Ecto neural progenitor cell (in vitro differentiated cells): ENCODE measurements at places on chromosomes 2 and 18.

DNA sequence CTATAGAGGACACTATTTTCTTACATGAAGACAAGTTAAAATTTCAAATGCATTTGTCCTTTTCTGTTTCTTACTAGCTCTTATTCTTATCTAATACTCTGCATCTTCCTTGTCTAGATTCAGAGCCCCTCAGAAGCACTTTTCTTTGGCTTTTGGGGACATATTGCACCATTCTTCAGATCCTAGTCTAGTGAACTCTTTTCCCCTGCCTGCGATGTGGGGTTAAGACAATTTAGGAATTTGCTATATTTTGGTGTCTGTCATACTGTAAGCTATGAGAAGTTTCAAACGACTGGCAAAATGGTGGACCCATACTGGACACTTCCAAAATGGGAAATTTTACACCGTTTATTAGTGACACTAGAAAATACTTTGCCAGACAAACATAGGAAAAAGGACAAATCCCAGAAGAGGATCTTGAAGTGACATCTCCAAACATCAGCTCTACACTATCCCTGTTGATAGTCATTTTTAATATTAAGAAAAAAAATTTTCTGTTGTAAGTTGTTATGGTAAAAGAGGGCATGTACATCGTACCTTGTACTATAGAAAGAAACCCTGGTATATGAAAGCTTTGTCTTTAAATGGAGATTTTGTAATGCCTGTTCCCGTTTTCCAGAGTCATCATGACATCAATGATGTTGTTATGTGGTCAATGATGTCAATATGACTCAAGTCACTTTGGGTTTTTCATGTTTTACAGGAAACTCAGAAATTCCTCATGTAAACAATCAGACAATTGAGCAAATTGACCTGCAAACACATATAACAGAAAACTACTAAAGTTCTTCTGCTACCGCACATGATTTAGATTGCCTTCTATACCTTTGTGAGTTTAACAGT, 4.4 kb upstream of the KYNU start:
- DNase-seq, result no peak

DNA sequence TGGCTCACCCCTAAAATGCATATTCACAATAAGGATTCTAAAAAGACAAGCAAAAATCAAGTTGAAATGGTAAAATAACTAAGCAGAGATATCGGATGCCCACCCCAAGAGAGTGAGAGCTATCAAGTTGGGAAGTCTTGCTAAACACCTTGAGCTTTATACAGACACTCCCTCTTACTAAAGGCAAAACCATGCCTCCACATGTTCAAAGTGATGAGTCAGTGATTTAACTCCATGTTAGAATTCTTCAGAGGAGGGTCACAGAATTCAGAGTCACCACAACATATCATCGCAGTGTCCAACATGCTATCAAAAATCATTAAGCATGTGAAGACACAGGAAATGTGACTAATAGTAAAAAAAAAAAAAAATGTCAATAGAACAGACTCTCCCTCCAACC, 20.6 kb upstream of the ST8SIA3 start:
- no peak for DNase-seq

- no peak for DNase-seq
These were observed 29.9 kb upstream of the PDE1A start for GRCh38 chr2:182456784-182457183.

GRCh38 chr2:310994-311393, 23.1 kb upstream of the ALKAL2 start:
- no peak for DNase-seq

DNA sequence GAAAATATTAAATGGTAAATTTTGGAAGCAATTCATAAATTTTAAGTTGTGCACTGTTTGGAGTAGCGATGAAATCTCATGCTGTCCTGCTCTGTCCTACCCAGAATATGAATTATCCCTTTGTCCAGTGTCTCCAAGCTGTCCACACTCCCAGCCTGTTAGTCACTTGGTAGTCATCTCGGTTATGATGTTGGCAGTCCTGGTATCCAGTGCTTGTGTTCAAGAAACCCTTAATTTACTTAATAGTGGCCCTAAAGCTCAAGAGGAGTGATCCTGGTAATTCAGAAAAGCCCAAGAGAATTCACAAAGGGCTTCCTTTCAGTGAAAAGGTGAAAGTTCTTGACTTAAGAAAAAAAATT, 71.8 kb upstream of the STAM2 start:
- no peak for DNase-seq

- DNase-seq, result no peak
These were observed 177.0 kb downstream of the CTIF start for GRCh38 chr18:48715711-48716361.

DNA sequence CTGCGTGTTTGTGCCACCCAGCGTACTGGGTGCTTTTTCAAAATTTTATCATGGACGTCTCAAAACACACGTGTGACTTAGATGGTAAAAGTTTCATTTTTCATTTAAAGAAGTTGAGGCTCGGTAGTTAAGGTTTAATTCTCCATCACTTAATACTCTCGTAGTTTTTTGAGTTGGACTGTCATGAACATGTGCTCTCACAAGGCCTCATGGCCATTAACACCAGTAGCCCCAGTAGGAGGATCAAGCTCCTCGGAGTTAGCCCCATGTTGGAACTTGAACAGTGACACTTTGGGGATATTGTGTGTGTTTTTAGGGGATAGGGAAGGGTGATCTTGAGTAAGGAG, 15.3 kb downstream of the NMUR1 start:
- DNase-seq, result no peak

DNA sequence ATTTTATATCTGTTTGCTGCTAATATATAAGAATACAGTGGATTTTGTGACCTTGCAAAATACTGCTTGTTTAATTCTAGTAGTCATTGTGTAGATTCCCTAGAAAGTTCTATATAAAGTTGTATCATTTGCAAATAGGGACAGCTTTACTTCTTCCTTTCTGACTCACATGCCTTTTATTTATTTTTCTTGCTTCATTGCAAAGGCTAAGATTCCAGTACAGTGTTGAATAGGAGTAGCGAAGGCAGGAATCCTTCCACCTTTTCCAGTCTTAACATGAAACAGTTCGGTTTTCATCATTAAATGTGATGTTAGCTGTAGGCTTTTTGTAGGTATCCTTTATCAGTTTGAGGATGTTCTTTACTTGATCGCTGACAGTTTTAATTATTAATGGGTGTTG, 58.1 kb downstream of the DGKD start:
- no peak for DNase-seq

GRCh38 chr2:9975328-9975727, 23.8 kb downstream of the GRHL1 start:
- DNase-seq, result no peak

DNA sequence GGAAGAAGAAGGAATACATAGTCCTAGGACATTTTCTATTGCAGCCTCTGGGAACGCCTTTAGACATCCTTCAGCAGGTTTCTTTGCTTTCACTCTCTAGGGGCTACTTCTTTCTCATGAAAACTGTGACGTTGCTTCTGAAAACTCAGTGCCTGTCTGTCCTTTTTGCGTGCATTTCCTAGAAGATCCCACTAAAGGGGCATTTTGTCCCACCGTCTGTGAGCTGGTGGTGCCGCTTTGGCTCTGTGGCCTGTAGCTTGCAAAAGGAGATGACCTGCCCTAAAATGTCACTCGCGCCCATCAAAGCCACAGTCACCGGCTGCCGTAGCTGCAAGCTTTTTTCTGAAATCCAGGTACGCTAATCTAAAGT, 579 bp downstream of the STAT4 start:
- no peak for DNase-seq

GRCh38 chr2:121165038-121165542, 119.9 kb downstream of the TFCP2L1 start:
- no peak for DNase-seq

- no peak for DNase-seq
These were observed 167.5 kb downstream of the DYSF start for GRCh38 chr2:71620851-71621251.

- DNase-seq, result peak; percentile 63
These were observed 35.9 kb downstream of the ADI1 start for GRCh38 chr2:3483227-3483985.

- DNase-seq, result no peak
These were observed 347.6 kb downstream of the CYRIA start for GRCh38 chr2:16318051-16318450.

GRCh38 chr2:69490486-69490885, 53.3 kb upstream of the NFU1 start:
- DNase-seq, result no peak

DNA sequence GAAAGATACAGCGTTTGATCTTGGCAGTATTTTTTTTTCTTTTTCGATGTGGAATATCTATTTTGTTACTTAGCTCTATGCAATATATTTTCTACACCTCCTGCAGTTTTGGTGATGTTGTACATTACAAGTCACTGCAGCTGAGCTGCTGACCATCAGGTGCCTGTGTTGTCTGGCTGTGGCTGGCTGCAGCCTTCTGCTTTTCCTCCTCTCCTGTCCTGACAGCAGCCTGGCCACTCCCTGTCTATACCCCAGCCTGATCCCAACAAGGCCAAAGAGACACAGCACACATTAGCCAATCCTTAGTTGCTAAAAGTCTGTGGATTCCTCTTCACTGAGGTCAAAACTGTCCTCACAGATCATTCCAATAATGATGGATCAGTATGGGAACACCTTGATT, 222.3 kb downstream of the MYT1L start:
- no peak for DNase-seq

- no peak for DNase-seq
These were observed 879.6 kb downstream of the SUCLG1 start for GRCh38 chr2:83579507-83579906.

DNA sequence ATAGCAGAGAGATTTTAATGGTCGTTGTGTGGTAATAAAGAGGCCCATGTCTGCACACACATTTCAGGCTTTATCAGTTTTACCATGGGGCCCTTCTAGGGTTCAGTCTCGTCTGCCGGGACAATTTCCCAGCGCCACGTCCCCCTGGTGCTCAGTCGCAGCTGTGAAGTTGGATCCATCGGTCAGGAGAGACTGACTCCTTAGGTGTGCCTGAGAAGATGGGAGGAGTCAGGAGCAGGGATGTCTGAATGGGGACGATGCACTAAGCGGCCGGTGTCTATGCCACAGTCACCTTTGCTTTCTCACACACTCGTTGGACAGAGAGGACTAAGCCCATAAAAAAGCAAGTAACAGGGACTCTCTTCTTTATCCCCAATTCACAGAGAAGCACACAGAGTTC, 71.4 kb downstream of the TWIST2 start:
- no peak for DNase-seq

- DNase-seq, result no peak
These were observed 297.7 kb upstream of the TNP1 start for GRCh38 chr2:217157581-217157980.

DNA sequence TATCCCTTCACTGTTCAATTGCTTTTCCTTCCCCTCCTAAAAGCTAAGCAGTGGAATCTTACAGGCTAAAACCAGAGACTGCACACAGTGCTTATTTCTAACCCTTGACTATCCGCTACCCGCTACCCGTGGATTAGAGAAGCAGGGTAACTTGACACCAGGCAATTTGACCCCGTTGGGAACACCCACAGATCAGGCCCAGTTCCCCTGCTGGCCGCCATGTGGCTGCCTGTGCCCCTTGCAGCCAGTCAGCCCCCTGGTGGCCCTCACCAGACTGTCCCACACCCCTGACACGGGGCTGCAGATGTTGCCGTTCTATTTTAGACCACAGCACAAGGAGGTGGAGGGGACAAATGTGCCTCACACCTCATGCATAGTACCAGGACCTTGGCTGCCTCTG, 74.8 kb downstream of the TXNL1 start:
- DNase-seq, result peak; percentile 86

DNA sequence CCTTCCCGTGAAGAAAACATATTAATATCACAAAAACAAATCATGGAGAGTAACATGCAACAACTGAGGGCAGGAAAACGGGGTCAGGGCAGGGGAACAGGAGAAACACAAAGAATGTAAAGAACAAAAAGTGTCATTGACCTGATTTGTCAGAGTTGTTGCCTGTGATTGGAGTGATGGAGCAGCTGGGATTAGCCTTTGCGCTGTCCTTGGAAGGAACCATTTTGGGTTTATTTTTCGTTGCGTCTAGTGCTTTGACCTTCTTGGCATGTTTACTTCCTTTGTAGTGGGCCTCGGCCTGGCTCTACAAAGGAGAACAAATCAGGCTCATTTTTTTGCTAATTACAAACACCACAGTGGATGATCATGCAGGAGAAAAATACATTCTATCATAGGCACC, 218.5 kb upstream of the SESTD1 start:
- DNase-seq, result no peak

- DNase-seq, result no peak
These were observed 1012.1 kb downstream of the CNTNAP5 start for GRCh38 chr2:125037135-125037653.

GRCh38 chr18:69365658-69366057, 35.0 kb upstream of the DOK6 start:
- DNase-seq, result no peak

GRCh38 chr2:119371111-119371510, 4.3 kb downstream of the DBI start:
- no peak for DNase-seq

GRCh38 chr2:38702413-38702812, 36.5 kb downstream of the GALM start:
- no peak for DNase-seq

GRCh38 chr2:180196419-180196977, 189.4 kb upstream of the CWC22 start:
- DNase-seq, result no peak

DNA sequence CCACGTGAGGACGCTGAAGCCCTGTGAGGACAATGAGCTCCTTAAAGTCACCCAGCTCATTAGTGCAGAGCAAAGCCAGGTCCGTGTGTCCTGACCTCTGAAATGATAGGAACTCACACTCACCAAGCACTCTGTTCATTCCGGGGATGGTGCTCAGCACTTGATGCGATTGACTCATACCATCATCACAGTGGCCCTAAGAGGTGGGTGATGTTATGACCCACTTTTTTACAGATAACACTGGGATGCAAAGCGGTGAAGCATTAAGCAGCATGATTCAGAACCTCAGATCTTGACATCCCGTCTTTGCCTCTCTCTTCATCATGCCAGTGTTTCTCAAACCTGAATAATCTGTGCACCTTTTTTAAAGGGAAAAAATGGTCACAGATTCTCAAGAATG, 234.8 kb downstream of the ALPK2 start:
- no peak for DNase-seq

DNA sequence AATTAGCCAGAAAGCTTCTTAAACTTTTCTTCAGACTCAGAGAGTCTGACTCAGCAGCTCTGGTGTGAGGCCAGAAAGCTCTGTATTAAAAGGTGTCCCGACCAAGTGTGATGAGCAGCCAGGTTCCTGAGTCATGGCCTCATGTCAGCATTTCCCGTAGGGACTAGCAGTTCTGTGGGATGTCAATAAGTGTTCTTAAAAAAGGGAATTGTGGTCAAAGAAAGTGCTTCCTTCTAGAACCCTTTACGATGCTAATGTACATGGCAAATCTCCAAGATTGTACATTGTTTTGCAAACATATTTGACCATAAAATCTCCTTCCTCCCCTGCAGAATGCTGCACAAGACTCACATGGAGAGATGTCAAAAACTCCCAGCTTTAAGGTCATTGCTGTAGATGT, 80.1 kb downstream of the PLA2R1 start:
- DNase-seq, result no peak

- peak; percentile 31 for DNase-seq
These were observed 62.1 kb upstream of the REL start for GRCh38 chr2:60819155-60819862.
